ENCODE measurements at places on chromosomes 2 and 18.

- no peak for DNase-seq
Observed at GRCh38 chr2:84395820-84396219, 63.3 kb downstream of the SUCLG1 start.

DNA sequence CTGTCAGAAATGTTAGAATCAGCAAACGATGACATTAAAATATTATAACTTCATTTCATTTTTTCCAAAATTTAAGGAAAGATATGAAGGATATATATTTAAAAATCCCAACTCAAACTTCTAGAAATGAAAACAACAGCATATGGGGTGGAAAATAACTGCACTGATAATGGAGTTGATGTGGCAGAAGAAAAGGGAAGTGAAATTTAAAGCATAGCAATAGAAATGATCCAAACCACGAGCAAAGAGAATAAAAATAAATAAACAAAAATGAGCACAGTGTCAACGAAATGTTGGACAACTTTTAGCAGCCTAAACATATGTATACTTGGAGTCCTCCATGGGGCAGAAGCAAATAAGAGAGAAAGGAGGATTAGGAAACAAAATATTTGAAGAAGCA lies 280.2 kb downstream of the KCNJ3 start:
- DNase-seq, result no peak

GRCh38 chr2:218130822-218131221 lies 5.0 kb downstream of the CXCR2 start:
- DNase-seq, result no peak

DNA sequence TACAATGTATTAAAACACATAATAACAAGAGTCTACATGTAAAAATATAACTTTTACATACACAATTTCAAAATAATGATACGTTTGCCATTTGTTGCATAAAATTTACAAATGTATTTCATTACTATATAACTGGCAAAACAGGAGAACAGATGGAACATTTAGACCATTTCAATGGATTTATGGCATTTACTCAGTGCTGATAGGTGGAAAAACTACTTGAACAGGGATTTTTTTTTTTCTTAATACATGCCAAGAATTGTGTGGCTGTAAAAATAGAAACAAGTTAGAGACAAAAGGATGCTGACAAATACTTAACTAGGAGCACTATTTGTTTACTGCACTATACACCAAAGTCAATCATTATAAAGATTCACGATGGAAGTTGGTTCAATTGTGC lies 266.8 kb upstream of the CCDC68 start:
- no peak for DNase-seq

DNA sequence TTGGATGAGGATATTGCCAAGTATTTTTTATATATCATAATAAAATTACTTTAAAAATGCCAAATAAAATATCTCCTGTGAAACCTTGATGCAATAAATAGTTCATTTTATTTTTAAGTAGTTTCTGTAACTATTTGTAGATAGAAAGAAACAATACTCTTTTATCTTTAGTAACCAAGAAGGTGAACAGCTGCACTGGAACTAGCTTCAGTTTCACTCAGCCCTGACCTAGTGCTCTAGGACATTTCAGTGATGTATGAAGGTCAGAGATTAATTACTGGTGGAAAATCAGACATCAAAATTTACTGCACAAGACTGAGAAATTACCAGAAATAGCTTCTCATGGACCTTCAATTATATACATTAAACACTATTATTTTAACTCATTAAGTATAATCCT lies 1305.0 kb downstream of the CNTNAP5 start:
- DNase-seq, result no peak

- DNase-seq, result no peak
Observed at GRCh38 chr18:60804415-60804814, 431.8 kb upstream of the MC4R start.

GRCh38 chr2:184597571-184597991 lies 748 bp upstream of the ZNF804A start:
- peak; percentile 68 for DNase-seq

DNA sequence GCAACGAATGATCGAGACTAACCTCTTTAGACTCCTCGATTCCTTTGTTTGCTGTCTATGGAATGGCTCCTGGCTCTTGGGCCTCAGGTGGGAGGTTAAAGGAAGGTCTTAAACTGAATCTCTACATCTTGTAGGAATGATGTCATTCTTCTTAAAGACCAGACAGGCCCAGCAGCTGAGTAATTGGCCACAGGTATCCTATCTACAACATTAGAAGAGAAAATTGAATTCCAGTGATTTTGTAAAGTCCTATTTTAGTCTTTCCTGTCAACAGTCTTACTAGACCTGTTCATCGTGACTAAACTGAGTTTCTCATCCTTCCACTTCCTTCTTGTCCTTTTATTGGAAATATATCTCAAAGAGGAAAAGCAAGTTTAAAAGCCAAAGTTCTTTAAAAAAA lies 274.8 kb downstream of the ALPK2 start:
- no peak for DNase-seq

DNA sequence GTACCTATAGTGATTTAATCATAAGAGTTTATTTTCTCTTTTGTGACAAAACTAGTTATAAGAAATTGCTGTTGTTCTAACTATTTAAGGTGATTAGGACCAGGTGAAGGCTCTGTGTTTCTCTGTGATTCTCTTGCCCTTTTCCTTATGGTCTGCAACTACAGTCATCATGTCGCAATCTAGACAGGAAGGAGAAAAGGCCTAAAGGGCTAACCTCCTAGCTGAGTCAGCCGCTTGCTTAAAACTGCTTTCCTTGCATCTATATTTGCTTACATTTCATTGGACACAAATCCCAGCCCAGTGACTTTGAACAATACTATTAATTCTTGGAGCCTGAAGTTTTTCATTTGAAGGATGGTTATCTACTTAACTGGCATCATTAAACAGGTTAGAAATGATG lies 93.1 kb downstream of the PIK3C3 start:
- no peak for DNase-seq

- DNase-seq, result no peak
Observed at GRCh38 chr2:169095621-169096105, 26.3 kb downstream of the DHRS9 start.

GRCh38 chr2:191783416-191783815 lies 63.5 kb downstream of the CAVIN2 start:
- DNase-seq, result no peak

- DNase-seq, result no peak
Observed at GRCh38 chr2:179581605-179582004, 279.8 kb downstream of the ZNF385B start.

GRCh38 chr2:107738266-107738665 lies 88.4 kb upstream of the RGPD4 start:
- DNase-seq, result no peak

DNA sequence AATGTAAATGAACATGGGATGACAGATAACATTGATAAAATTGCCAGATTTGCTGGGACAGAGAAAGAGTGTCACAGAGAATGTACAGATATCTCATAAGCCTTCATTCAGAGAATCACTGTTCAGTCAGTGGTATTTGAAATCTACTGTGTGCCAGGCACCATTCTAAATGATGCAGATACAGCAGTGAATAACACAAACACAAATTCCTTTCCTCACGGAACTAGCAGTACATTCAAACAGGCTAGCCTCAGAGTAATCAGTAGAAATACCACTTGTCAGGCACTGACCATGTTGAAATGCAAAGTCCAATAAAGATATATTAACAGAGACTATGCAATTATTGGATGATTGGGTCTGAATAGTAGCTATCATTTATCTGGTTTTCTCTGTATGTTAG lies 211.0 kb downstream of the RDH14 start:
- no peak for DNase-seq

DNA sequence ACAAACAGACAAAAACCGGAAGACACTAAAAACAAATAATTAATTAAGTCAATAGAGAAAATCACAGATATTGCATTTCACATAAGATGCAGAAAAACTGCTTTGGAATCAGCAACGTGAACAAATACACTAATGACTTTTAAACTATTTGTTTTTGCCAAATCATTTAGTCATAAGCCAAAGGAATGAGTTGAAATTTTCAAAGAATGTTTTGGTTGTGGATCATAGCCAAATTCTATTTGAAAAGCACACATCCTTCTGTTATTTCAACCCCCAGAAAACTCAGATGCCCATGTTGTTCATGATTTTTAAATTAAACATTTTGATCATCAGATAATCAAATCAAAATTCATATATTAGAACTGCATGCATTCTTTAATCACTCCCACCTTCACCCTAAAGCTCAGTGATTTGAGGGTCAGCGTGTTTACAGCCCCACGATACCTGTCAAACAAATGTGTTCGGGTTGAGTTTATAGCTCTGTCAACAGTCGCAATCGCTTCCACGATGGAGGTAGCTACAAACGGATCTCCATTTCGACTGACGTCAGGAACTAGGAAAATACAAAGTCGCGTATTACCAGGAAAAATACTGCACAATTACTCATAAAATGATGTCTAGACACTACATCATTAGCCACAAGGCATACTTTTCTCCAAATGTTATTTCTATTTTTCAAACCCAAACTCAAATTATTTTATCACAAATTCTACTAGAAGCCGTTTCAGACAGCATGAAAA lies 90.2 kb downstream of the PXDN start:
- DNase-seq, result no peak
